ENCODE measurements at places on chromosomes 11 and 22. TPM values are rescaled to one million over a fixed set of nuclear protein-coding genes. Genes with fewer than 3 reads are reported as not detected.

GRCh38 chr22:40721266-40721665 is 42.0 kb downstream of the MCHR1 start:
- DNase-seq, result peak; percentile 51

- DNase-seq, result no peak
Observed at GRCh38 chr22:50673231-50674129, 857 bp downstream of the SHANK3 start.

DNA sequence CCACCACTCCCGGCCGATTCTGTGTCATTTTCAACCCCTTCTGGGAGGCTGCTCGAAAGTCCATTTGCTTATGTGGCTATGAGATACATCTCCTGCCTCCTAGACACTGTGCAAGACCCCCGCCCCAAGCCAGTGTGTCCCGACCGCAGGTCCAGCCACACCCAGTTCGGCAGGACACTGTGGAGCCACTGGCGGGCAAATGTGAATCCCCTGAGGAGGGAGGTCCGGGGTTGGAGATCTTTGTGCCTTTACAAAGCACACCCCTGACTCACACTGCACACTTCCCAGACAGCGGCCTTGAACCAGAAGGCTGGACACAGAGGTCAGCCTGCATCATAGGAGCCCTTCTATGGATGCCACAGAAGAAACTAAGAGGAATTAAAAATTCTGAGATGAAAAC is 17.4 kb downstream of the FXYD6 start:
- DNase-seq, result no peak

DNA sequence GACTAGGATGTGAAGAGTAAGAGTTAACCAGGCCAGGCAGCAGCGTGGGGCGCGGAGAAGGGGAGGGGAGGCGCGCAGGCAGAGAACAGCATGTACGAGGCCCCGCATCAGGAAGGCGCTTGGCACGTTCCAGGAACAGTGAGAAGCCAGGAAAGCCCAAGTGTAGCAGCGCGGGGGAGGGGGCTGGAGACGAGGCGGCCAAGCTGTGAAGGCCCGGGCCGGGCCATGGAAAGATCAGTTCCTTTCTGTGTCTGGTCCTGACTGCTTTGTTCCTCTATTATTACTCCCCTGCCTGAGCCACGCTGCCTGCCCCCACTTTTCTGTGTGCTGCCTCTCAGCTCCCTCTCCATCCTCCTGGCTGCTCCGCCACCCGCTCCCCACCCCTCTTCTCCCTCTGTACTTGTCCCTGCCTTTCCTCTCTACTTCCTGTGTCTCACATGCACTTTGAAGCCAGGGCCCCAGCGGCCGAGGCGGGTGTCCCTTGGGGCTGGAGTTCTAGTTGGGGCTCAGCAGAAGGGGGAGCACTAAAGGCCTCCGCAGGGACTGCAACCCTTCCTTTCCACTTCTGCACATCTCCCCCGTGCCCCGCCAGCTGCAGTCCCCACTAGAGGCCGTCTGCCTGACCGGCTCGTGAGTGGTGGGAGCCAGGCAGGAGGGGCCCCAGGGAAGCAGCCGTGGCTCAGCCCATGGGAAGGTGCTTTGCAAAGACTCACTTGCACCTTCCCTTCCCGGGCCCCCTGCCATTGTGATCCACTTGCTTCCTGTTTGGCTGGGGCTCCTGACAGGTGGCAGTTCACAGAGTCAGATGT is 63.7 kb downstream of the PRDM11 start:
- peak; percentile 89 for DNase-seq

- DNase-seq, result no peak
Observed at GRCh38 chr11:78048561-78048960, 15.1 kb upstream of the THRSP start.

GRCh38 chr22:46122980-46123693 is 27.2 kb upstream of the PPARA start:
- DNase-seq, result no peak

DNA sequence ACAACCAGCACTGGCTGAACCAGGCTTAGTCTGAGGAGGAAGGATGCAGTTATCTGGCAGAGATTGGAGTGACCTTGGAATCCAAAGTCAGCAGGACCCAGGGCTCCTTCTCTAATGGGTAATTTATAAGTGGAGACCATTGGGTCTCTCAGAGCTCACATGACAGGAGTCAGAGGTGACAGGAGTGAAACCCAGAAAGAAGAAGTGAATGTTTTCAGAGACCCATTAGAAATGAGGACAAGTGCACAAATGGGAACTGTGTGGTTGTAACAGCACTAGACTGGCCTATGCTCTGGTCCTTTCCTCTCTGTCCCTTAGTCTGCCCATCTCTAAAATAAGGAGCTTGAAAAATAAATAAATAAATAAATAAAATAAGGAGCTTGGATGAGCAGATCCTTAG is 107.4 kb downstream of the SERGEF start:
- DNase-seq, result no peak

Gene CNGA4
- polyA plus RNA-seq, result 1.1 TPM

Gene RAC2
- polyA plus RNA-seq, result 5.1 TPM

Gene TNNT3
- polyA plus RNA-seq, result 8.2 TPM

Gene PRR33
- polyA plus RNA-seq, result 0.08 TPM

Gene TMA7B
- polyA plus RNA-seq, result 0.10 TPM

Data from left kidney (tissue), 8 donors.